ENCODE measurements at places on chromosomes 3 and 15. TPM values are rescaled to one million over a fixed set of nuclear protein-coding genes. Genes with fewer than 3 reads are reported as not detected.

SPINT1 gene
- 86.5 TPM for total RNA-seq

NR2F2 gene
- total RNA-seq: 13.6 TPM

AADACL2 gene
- 0.73 TPM for total RNA-seq

NPTN gene
- 104 TPM for total RNA-seq

SLC28A1 gene
- total RNA-seq: not detected

DNA sequence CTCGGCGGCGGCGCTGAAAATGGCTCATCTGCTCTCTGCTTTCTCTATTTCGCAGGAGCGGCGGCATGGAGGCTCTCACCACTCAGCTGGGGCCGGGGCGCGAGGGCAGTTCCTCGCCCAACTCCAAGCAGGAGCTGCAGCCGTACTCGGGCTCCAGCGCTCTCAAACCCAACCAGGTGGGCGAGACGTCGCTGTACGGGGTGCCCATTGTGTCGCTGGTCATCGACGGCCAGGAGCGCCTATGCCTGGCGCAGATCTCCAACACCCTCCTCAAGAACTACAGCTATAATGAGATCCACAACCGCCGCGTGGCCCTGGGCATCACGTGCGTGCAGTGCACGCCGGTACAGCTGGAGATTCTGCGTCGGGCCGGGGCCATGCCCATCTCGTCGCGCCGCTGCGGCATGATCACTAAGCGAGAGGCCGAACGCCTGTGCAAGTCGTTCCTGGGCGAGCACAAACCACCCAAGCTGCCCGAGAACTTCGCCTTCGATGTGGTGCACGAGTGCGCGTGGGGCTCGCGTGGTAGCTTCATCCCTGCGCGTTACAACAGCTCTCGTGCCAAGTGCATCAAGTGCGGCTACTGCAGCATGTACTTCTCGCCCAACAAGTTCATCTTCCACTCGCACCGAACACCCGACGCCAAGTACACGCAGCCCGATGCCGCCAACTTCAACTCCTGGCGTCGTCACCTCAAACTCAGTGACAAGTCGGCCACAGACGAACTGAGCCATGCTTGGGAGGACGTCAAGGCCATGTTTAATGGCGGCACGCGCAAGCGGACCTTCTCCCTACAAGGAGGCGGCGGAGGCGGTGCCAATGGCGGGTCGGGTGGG, 790 bp downstream of the SKOR1 start:
- H3K36me3 ChIP-seq: no peaks in the 10 kb centered on the region
- peaks cover 100% of the 10 kb centered on the region for H3K27me3 ChIP-seq
- no peak overlapping the region for H3K27ac ChIP-seq
- H3K4me3 ChIP-seq: peak overlapping the region; percentile 7
- H3K4me1 ChIP-seq: peaks cover 7% of the 10 kb centered on the region

- DNase-seq: no peak
- no peaks in the 10 kb centered on the region for H3K4me1 ChIP-seq
- H3K4me3 ChIP-seq: no peak overlapping the region
- no peaks in the 10 kb centered on the region for H3K36me3 ChIP-seq
Observed at GRCh38 chr3:157501863-157502262, 1.4 kb downstream of the VEPH1 start.

DNA sequence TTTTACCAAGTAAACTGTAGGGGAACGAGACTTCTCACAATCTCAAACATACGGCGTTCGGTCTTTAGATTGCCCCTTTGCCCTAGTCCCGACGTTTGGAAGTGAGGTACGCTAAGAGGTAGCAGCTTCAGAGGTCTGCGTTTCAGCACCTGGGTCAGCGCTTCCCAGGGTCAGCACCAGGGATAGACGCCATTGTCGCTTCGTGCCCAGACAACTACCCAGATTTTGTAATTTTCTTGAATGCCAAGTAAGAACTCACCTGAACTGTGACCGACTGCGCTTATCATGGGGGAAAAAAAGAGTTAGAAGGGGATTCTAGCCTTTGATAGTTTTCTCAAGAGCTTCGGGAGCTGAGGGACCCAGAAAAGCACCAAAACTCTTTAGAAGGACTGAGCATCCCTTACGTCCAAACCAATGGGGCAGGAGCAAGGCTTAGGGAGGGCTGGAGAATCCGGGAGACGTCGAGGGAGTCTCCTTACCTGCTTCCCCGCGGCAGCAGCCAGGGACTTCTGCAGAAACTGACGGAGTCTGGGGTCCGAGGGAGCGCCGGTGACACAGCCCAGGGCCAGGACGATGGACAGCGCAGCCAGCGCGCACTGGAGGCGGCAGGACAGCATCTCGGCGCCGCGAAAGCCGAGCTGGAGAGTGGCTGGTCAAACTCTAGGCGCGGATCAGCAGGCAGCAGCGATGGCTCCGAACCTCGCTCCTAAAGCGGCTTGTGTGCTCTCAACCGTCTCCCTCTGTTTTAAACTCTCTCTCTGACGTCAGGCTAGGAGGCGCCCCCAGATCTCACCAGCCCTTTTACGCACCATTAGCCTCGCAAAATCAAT, at the start of gene SST:
Gene SST (minus strand): TSS at position 720 of the 830 bp plus-strand sequence. CDS start 103 bp downstream, at position 617.
- H3K27me3 ChIP-seq: no peaks in the 10 kb centered on the region
- no peak within 1 kb of the TSS for H3K4me3 ChIP-seq
- no peaks in the 10 kb centered on the region for H3K36me3 ChIP-seq
- DNase-seq: no peak

GRCh38 chr3:124217542-124217941, 225.6 kb upstream of the ROPN1 start:
- H3K27ac ChIP-seq: no peak overlapping the region
- H3K4me1 ChIP-seq: no peaks in the 10 kb centered on the region
- no peak overlapping the region for H3K4me3 ChIP-seq

- peak overlapping the region; percentile 43 for H3K27ac ChIP-seq
- H3K4me1 ChIP-seq: peaks cover 6% of the 10 kb centered on the region
- no peaks in the 10 kb centered on the region for H3K36me3 ChIP-seq
- H3K27me3 ChIP-seq: peaks cover 18% of the 10 kb centered on the region
Observed at GRCh38 chr15:51092480-51093040, 2.1 kb downstream of the TNFAIP8L3 start.

DNA sequence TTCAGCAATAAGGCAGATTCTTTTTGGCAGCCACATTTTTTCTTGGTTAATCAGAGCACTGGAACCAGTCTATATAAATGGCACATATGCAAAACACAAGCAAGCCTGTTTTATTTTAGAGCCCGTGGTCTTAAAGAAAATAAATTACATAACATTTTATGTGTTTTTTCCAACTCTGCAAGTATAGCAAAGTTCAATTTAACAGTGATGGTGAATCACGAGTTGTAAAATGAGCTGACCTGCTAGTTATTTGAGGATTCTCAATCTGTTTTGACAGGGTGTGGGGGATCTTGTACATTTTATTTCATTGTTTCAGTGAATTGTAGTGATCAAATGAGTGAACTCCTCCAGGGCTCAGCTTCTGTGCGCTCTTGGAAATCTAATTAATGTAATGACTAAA, 2.7 kb downstream of the ARHGEF26 start:
- H3K27me3 ChIP-seq: no peaks in the 10 kb centered on the region
- H3K4me3 ChIP-seq: peak overlapping the region; percentile 81
- no peak for DNase-seq

- no peak for DNase-seq
- H3K27me3 ChIP-seq: no peaks in the 10 kb centered on the region
- no peaks in the 10 kb centered on the region for H3K4me1 ChIP-seq
- H3K27ac ChIP-seq: no peak overlapping the region
- no peak overlapping the region for H3K4me3 ChIP-seq
- H3K36me3 ChIP-seq: no peaks in the 10 kb centered on the region
Observed at GRCh38 chr15:68176601-68177000, 28.5 kb downstream of the CALML4 start.

DNA sequence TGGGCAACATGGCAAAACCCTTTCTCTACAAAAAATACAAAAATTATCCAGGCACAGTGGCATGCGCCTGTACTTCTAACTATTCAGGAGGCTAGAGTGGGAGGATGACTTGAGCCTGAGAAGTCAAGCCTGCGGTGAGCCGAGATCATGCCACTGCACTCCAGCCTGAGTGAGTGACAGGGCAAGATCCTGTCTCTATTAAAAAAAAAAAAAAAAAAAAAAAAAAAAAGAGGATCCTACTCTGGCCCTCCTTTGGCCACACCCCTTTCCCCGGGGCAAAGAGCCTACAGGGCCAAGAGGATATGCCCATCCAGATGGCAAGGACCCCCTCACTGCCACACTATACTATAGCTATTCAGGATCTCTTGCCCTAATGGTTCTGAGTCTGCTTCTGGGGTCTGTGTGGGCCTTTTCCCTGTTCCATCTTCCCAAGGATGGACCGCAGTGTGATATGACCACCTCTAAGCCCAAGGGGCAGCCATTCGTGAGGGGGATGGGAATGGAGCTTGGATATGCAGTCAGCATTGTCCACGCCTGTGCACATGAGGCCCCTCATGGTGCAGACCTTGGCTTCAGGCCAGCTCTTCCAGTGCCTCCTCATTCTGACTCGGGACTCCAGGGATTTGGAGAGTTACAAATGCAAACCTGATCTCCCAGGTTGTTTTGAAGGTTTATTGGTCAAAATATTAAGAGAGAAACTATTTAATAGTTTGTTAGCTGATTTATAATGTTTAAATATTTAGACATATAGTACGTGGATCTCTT, 7.3 kb downstream of the TYRO3 start:
- no peak overlapping the region for H3K4me3 ChIP-seq
- no peak overlapping the region for H3K27ac ChIP-seq
- H3K4me1 ChIP-seq: no peaks in the 10 kb centered on the region
- H3K36me3 ChIP-seq: no peaks in the 10 kb centered on the region
- no peaks in the 10 kb centered on the region for H3K27me3 ChIP-seq

DNA sequence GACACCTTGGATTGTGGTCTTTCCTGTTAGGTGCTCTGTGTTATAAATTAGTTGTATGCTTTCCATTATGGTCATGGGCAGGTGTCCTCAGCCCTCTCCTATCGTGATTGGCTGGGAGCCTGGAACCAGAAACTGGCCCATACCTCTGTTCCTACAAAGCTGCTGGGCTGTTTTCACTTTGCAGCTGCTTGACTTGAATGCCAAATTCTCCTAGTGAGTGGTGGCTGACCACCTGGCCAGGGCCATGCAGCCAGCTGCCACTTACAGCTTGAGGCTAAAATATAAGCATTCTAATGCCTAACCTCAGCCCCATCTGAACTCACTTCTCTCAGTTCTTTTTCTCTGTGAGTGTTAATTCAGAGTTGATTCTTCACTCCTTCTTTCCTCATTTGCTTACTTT, 239.3 kb upstream of the GBE1 start:
- H3K27me3 ChIP-seq: no peaks in the 10 kb centered on the region
- no peaks in the 10 kb centered on the region for H3K4me1 ChIP-seq
- no peaks in the 10 kb centered on the region for H3K36me3 ChIP-seq
- no peak for DNase-seq
- H3K27ac ChIP-seq: no peak overlapping the region

DNA sequence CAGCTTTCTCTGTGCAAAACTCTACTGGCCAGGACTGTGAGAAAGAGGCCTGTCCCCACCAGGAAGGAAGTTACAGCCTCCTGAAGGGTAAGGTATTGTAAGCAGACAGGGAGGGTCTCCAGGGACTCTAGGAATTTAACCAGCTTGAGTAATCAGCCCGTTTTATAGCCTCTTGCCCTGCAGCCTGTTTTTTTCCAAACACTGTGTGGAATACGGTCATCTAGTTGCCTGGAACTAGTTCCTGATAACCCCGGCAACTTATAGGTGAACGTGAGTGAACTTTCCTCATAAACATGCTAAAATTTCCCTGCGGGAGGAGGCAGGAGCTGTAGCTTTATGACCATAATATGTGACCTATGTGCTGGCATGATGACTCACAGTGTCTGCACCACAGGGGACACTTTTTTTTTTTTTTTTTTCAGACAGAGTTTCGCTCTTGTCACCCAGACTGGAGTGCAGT, 60.1 kb upstream of the DAZL start:
- H3K36me3 ChIP-seq: no peaks in the 10 kb centered on the region
- H3K27ac ChIP-seq: no peak overlapping the region
- DNase-seq: no peak
- H3K4me3 ChIP-seq: no peak overlapping the region

- no peak overlapping the region for H3K4me3 ChIP-seq
- DNase-seq: no peak
- no peaks in the 10 kb centered on the region for H3K27me3 ChIP-seq
- no peaks in the 10 kb centered on the region for H3K36me3 ChIP-seq
- H3K27ac ChIP-seq: no peak overlapping the region
Observed at GRCh38 chr3:123284399-123285010, 82.8 kb downstream of the SEC22A start.

DNA sequence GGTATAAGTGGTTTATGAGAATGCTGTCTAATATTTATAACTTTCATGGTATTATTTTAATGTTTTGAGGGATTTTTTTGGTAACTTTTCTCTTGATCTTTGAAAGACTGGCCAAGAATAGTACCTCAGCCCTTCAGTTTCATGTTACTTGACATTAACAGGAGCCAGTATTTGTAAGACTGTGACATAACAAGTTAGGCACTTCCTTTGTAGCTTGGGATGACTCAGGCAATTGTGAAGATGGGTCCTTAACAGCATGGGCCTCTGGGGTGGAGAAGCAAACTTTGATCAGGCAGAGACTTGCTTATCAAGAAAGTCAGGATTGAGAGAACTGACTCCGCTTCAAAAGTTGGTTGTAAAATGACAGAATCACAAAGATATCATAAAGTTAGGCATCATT, 9.5 kb downstream of the LRRC49 start:
- H3K4me3 ChIP-seq: no peak overlapping the region
- H3K27ac ChIP-seq: no peak overlapping the region
- H3K36me3 ChIP-seq: no peaks in the 10 kb centered on the region
- no peaks in the 10 kb centered on the region for H3K27me3 ChIP-seq
- H3K4me1 ChIP-seq: no peaks in the 10 kb centered on the region
- no peak for DNase-seq

- DNase-seq: no peak
- H3K36me3 ChIP-seq: no peaks in the 10 kb centered on the region
- no peaks in the 10 kb centered on the region for H3K4me1 ChIP-seq
- no peak overlapping the region for H3K4me3 ChIP-seq
Observed at GRCh38 chr3:100717637-100718487, 8.6 kb downstream of the TFG start.

DNA sequence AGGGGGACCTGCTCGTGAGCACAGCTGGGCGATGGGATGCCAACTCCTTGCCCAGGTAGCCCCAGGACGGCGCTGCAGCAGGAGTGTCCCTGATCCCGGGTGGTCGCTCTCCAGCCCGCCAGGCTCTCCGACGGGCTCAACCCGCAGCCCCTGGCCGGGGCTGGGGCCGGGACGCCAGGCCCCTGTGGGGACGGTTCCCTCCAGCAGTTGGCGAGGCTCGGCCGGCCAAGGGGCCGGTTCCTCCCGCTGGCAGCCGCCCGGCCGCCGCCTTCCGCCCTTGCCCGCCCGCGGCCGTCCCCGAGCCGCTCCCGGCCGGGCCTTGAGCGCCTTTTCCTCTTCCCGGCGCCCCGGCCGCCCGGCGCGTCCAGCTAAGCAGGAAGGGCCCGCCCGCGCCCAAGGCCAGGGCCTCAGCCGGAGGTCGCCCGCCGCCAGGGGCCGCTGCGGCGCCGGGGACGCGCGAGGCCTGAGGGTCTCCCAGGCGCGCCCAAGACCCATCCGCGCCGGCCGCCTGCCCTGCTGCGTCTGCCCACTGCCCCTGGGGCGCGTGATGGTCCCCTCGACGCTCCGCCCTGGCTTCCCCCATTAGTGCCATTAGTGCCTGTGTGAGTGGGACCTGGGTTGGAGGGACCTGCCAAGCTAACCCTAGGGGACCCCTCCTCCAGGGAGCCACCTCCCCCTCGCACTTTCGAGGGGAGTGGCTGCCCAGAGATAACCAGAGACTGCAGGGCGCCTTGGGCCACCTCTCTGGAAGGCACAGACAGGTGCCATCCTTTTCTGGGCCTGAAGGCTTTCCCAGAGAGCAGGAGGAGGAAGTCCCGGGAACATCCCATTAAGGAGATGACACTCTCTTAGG, 106.4 kb downstream of the FBLN2 start:
- H3K27me3 ChIP-seq: peaks cover 52% of the 10 kb centered on the region
- H3K27ac ChIP-seq: no peak overlapping the region
- no peak for DNase-seq
- no peaks in the 10 kb centered on the region for H3K36me3 ChIP-seq
- H3K4me1 ChIP-seq: no peaks in the 10 kb centered on the region

Measured in breast epithelium (tissue), 4 donors.